ENCODE measurements at places on chromosomes 6 and 20. TPM values are rescaled to one million over a fixed set of nuclear protein-coding genes. Genes with fewer than 3 reads are reported as not detected.

Gene BTN2A1
- total RNA-seq, result 13.5 TPM

Gene FAM162B
- total RNA-seq, result not detected

Gene SYCP2
- 1.5 TPM for total RNA-seq

Gene GSTA2
- total RNA-seq, result not detected

Gene SLC22A1
- total RNA-seq, result 0.54 TPM

Gene SNAP25
- total RNA-seq, result not detected

Gene HLA-DOB
- total RNA-seq, result 2.5 TPM

Gene CLVS2
- total RNA-seq, result 0.13 TPM

Gene ZNF334
- 0.24 TPM for total RNA-seq

Gene STK35
- 10.5 TPM for total RNA-seq

Gene GRM1
- not detected for total RNA-seq

Gene VEGFA
- 159 TPM for total RNA-seq

Gene MICB
- total RNA-seq, result 23.2 TPM

Gene ABRACL
- total RNA-seq, result 1.5 TPM
